ENCODE measurements at places on chromosomes 3 and 15.

- DNase-seq, result no peak
Observed at GRCh38 chr15:68524753-68525584, 53.8 kb upstream of the CORO2B start.

GRCh38 chr3:54426381-54426780 is 304.0 kb downstream of the CACNA2D3 start:
- no peak for DNase-seq

GRCh38 chr3:25479727-25480010 is 51.6 kb downstream of the RARB start:
- no peak for DNase-seq

- DNase-seq, result no peak
Observed at GRCh38 chr3:141393735-141394076, 25.4 kb downstream of the ZBTB38 start.

GRCh38 chr15:36356978-36357601 is 222.3 kb upstream of the CDIN1 start:
- DNase-seq, result peak; percentile 33

GRCh38 chr15:65208647-65209046 is 2.6 kb downstream of the CILP start:
- no peak for DNase-seq

DNA sequence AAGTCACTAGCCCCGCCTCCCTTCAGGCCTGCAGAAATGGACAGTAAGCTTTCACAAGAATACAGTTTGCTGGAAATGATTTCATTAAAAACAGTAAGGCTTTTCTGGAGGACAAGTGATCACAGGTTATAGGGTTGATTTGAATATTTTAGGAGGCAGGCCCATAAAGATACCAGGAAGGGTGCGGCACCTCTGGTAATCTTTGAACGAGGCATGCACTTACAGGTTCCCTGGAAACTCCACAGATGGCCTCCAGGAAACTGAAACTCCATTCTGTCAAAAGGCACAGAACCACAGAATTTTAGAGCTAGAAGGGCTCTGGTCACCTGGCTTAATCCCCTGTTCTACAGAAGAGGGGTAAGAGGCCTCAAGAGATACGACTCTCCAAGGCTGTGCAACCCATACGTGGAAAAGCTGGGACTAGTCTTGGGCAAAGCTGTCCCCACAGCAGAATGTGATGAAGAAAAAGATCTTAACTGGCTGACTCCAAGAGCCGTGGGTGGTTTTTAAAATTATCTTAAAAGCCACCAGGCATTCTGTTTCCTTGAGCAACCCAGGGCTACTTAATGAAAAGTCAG is 1.2 kb downstream of the STARD5 start:
- no peak for DNase-seq
